Pancreas (tissue), 10 donors: ENCODE measurements at places on chromosomes 1 and 21.

GRCh38 chr1:35762141-35762540 is 7.6 kb downstream of the CLSPN start:
- no peak for DNase-seq

DNA sequence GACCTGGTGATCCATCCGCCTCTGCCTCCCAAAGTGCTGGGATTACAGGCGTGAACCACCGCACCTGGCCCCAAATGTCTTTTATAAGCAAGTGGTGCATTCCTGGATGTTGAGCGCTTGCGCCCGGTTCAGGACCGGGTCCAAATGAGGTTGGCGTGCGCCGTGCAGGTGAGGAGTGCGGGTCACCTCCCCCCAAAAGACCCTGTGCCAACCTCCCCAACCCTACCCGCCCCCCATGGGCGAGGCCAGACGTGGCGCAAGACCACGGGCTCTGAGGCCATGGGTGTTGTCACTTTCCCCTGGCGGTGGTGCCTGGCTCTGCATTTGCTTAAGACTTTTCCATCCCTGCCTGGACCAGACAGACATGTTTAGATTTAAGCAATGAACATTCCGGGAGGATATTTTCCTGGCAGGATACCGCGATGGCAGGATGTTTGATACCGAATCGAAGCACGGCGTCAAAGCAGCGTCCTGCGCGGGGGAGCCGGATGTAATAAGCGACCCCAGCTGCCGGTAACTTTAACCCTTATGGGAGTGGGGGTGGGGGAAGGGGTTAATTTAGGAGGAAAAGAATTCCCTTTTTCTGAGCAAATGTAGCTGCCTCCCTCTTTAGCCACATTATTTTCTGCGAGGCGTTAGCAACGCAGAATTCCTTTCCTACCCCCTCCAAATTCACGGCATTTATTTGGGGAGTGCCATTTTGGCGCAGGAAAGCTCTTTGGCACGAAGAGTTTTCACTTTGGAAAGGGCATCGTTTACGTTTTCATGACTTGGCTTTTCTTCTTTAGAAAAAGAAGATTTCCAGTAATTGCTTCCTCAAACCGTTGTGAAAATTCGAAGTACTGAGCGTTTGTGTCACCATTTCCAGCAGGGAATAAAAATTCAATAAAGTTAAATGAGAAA is 27.8 kb upstream of the RNF187 start:
- DNase-seq: no peak

DNA sequence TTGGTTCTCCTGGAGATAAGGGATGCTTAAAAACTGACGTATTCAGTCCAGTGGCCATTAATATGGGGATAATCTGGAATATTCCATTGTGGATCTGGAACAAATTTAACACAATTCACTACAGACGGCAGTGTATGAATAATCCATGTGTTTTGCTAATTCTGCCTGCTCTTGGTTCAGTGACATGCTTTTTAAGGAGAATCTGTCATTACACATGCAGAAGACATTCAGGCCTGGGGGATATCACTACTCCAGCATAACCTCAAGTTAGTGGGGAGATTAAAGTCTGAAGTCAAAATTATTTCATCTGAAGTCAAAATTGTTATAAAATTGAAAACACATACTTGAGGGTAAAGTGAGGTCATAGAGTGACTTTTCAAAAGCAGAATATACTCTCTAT is 789.3 kb downstream of the USP25 start:
- no peak for DNase-seq

DNA sequence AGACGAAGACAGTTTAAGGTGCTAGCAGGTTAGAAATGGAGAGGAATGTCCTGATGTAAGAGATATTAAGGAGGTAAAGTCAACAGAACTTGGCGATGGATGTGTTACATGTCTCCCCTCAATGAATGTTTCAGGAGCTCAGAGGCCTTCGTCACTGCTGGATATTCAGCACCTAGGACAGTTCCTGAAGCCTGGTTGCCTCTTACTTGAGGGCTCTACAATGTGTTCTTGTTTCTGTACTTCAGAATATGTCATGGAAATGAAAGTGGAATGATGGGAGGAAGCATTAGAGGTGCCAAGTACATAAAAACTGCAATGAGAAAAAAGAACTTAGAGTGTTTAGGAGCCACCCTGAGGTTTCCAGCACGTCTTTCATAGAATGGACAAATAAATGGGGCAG is 17.7 kb downstream of the TNR start:
- DNase-seq: no peak

- DNase-seq: no peak
These were observed 60.6 kb downstream of the WARS2 start for GRCh38 chr1:119079881-119080280.

- no peak for DNase-seq
These were observed 40.1 kb downstream of the CAMK2N1 start for GRCh38 chr1:20445956-20446355.

- DNase-seq: no peak
These were observed 46.2 kb upstream of the BTG3 start for GRCh38 chr21:17658931-17659330.

DNA sequence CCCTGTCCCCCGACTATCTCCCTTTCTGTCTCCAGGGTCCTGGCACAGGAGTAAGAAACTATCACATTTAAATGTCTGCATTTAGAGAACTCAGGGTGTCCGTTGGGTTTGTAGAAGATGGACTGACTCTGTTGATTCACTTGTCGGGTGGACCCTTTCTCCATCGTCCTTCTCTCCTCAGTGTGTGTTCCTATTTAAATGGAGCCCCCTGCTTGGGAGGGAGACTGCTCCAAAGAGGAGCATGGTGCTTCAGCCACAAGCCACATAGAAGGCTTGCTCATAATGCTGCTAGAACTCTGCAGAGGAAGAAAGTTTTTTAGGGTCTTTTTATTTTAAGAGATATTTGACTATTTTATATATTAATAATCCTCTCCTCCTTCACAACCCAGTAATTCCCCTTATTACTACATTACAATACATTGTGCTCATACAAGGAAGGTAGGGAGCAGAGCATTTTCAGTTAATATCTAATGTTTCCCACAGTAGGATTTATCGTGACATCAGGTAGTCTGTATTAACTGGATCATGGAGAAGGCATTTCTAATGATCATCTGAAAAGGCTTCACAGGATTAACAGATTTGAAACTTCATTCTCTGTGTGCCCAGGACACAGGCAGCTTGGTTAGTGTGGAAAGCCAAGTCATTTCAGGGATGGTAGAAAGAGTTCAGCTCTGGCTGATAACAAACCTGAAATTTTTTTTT is 13.8 kb downstream of the FGGY start:
- no peak for DNase-seq

- DNase-seq: no peak
These were observed 161.3 kb upstream of the POU3F1 start for GRCh38 chr1:38207906-38208305.

- DNase-seq: no peak
These were observed 47.0 kb downstream of the MRPL39 start for GRCh38 chr21:25560271-25560685.

DNA sequence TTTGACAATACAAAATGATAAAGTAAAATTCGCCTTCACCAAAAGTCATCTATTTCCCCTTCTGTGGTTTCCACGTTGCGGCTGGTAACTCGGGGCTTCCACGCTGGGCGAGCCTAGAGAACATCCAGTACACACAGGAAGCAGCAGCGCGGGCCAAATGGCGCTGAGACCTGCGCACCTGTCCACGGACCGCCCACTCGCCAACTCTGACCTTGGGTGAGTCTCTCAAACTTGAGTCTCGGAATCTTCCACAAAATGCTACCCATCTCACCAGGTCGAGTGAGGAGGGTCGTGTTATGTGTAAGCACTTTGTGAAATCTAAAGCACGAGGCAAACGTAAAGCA is 820 bp upstream of the TTF2 start:
- peak; percentile 81 for DNase-seq

DNA sequence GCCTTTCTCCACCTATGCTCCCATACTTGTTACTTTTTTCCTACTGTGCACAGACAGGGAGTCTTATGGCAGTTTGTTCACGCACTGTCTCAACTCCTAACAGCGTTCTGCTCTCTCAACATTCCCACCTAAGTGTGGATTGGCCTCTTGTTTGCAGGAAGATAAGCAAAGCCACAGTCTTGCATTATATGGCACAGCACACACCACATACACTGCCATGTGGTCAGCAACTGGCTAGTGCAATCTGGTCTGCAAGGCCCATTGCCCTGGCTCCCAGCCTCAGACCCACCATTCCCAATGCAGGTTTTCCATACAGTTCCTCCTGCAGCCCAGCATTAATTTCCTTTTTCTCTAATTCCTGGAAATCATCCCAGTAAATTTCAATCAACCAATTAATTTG is 38.3 kb upstream of the LAMC2 start:
- no peak for DNase-seq

- no peak for DNase-seq
These were observed 2.9 kb downstream of the RRP1B start for GRCh38 chr21:43662286-43662685.
